ENCODE measurements at places on chromosomes 13 and 19.

DNA sequence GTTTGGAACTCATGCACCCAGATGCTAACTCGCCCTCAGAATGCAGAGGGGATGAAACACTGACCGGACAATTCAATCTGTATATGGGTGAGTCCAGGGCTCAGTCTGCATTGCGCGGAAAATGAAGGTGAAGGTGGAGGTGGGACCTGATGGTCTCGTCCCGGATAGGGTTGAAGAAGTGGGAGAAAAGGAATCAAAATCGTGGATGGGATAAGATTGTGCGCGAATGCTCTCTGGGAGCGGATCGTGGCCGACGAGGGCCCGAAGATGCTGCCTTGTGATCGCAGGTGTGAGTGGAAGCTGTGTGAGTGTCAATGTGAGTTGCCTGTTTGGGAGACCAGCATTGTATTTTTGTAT, 594 bp upstream of the ZNF850 start:
- no peak for DNase-seq

DNA sequence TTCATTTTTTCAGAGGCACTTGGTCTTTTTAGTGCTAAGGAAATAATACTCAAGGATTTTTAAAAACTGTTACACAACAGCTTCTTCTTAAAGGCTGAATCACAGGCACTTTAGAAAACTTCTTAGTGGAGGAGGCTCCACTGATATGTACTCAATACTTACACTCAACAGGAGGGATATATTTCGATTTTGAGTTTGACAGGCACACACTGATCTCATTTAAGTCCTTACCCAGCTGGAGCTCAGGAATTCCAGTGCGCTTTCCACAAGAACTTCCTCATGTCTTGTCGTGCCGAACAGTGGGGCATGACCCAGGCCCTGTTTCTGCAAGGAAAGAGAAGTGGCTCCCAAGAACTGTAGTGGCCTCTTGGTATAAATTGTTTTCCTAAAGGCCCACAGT, 103.8 kb downstream of the RGCC start:
- DNase-seq: no peak

DNA sequence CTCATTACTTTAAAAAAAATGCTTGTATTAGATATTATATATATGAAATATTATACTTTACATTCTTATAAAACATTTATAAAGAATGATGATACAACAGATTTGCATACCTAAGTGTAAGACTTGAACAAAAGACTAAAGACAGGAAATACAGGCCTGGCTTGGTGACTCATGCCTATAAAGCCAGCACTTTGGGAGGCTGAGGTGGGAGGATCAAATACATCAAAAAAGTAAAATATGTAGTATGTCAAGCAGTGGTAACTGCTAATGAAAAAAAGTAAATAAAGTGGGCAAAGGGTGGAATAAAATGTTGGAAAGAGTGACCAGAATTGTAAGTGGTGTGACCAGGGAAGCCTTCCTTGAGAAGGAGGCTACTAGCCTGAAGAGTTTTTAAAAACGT, 133.7 kb downstream of the GGACT start:
- DNase-seq: no peak

DNA sequence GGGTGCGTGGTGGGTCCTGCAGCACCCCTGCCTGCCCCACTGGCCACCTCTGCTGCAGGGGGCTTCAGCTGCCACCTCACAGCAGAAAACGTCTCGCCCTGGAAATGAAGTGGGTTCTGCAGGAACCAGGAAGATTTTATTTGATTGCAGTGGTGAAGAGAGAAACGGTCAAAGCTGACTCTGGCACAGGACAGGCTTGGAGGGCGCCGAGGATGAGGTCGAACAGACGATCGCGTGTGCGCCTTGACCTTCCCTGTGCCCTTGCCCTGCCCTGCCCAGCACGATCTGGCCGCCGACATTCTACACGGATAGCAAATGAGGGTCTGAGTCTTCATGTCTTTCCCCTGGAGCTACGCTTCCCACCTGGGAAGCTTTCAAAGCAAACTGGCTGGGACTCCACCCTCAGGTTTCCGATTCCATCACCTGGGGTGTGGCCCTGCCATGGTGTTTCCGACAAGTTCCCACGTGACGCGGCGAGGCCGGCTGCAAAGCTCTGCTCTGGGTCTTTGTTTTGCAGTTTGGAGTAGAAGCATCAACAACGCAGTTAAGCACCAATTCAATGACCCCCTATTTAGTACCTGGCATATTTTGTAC, 50.3 kb upstream of the TUBGCP3 start:
- no peak for DNase-seq

- peak; percentile 80 for DNase-seq
Observed at GRCh38 chr13:52454459-52454819, 839 bp upstream of the CKAP2 start.

DNA sequence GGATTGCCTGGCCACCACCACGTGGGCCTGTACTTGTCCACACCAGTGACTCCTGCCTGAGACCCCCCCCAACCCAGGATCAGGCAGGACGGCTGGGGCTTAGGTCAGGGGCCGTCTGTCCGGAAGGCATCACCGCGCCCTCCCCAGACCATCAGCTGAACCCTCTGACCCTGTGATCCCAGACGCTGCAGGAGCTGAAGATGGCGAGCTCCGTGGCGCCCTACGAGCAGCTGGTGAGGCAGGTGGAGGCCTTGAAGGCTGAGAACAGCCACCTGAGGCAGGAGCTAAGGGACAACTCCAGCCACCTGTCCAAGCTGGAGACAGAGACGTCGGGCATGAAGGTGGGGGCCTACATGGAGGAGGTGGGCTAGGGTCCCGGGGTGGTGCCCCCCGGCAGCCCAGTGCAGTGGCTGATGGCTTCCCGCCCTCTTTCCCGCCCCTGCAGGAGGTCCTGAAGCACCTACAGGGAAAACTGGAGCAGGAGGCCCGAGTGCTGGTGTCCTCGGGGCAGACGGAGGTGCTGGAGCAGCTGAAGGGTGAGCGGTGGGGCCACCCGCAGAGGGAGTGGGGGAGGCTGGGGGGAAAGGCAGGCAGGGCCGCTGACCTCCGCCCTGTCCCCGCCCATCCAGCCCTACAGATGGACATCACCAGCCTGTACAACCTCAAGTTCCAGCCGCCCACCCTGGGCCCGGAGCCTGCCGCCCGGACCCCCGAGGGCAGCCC, 3.0 kb downstream of the APC2 start:
- no peak for DNase-seq

GRCh38 chr13:102999499-102999898, 66.7 kb downstream of the SLC10A2 start:
- DNase-seq: no peak

All from hematopoietic multipotent progenitor cell (in vitro differentiated cells).